ENCODE measurements at places on chromosomes 6 and 20. TPM values are rescaled to one million over a fixed set of nuclear protein-coding genes. Genes with fewer than 3 reads are reported as not detected.

GRCh38 chr6:56995347-56995902, 40.5 kb downstream of the BEND6 start:
- no peak for DNase-seq

DNA sequence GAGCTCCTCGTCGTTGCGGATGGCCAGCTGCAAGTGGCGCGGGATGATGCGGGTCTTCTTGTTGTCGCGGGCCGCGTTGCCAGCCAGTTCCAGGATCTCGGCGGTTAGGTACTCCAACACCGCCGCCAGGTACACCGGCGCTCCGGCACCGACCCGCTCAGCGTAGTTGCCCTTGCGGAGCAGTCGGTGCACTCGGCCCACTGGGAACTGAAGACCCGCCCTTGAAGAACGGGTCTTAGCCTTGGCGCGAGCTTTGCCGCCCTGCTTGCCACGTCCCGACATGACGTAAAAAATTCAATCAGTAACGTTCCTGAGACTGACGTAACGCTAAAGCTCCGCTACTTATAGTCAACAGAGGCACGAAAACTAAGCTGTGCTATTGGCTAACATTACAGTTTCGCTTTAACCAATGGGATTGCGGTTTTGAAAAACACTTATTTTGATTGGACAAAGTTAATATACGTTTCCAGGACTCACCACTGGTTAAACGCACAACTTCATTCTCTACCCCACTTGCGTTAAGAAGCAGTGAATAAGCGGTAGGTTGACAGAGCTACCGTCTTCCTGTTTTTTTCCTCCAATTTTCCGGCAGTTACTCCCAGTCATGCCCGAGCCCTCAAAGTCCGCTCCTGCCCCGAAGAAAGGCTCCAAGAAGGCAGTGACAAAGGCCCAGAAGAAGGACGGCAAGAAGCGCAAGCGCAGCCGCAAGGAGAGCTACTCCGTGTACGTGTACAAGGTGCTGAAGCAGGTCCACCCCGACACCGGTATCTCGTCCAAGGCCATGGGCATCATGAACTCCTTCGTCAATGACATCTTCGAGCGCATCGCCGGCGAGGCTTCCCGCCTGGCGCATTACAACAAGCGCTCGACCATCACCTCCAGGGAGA, 73.9 kb downstream of the OR2B2 start:
- peak; percentile 97 for DNase-seq

LRRC73 gene
- polyA plus RNA-seq = not detected

EYS gene
- polyA plus RNA-seq = not detected

NFATC2 gene
- polyA plus RNA-seq = 0.03 TPM

OOEP gene
- polyA plus RNA-seq = not detected

DNA sequence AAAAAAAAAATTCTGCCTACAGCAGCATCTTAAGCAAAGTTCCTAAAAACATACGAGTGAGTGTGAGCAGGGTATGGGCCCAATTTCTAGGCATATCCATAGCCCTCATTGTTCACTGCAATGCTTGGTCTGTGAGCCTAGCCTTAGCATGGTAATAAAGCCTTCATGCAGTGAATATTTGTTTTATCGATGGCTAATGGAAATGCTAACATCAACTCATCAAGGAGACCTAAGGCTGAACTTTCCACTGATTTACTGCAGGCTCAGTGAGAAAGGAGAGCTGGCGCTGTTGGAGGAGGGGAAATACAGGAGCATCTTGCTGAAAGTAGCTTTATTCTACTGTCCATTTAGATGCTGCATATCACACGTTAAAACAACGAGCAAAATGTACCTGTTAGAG, 139.6 kb upstream of the DTNBP1 start:
- no peak for DNase-seq

DNA sequence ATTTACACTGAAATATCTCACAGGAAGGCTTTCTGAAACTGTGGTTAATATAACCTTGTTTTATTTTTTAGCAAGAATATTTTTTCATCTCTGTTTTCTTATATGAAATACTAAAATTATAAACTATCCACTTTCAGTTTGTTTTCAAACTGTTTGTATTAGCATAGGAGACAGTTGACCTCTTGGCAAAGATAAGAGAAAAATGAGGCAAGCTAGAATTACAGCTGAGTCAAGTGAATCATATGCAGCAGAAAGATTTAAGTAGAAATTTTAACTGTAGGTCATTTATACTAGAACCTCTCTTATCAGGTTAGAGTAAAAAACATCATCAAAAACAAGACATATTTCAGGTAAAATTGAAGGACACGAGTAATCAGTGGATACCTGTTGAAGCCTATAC, 792.6 kb downstream of the PHF3 start:
- DNase-seq = no peak

PRRT1 gene
- not detected for polyA plus RNA-seq

GRCh38 chr6:44285552-44286284, 15.5 kb downstream of the TMEM151B start:
- DNase-seq = no peak

GRCh38 chr6:159970659-159971063, 1.8 kb downstream of the IGF2R start:
- no peak for DNase-seq

GRCh38 chr6:165937564-165938358, 229.9 kb downstream of the TBXT start:
- DNase-seq = no peak

C20orf141 gene
- not detected for polyA plus RNA-seq

SIRPD gene
- polyA plus RNA-seq = 13.0 TPM

- DNase-seq = no peak
Observed at GRCh38 chr6:38796850-38797249, 81.7 kb downstream of the DNAH8 start.

- no peak for DNase-seq
Observed at GRCh38 chr6:39956936-39957335, 22.7 kb upstream of the MOCS1 start.

DNA sequence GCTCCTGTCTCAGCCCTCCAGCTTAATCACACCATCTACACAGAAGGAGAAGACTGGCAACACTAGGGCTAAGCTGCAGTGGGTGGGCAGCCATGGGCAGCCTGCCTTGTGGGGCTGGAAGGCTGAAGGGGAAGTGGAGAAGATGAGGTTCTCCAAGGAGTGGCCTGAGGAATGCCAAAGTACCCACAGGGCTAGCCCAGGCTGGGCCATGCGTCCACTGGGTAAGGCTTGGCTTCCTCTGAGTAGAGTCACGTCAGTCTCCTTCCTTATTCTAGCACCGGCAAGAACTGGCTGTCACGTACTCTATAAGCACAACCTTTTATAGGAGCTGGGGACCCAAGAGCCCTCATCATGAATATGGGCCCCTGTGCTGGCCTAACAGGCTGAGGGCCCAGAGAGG, 110.6 kb upstream of the SIRPA start:
- DNase-seq = no peak
